ENCODE measurements at places on chromosomes 16 and 17.
A peak's percentile ranks its signal among the peaks of the same experiment; 100 is the strongest.

- DNase-seq: no peak
These were observed 17.1 kb downstream of the TRAF4 start for GRCh38 chr17:28760601-28761562.

DNA sequence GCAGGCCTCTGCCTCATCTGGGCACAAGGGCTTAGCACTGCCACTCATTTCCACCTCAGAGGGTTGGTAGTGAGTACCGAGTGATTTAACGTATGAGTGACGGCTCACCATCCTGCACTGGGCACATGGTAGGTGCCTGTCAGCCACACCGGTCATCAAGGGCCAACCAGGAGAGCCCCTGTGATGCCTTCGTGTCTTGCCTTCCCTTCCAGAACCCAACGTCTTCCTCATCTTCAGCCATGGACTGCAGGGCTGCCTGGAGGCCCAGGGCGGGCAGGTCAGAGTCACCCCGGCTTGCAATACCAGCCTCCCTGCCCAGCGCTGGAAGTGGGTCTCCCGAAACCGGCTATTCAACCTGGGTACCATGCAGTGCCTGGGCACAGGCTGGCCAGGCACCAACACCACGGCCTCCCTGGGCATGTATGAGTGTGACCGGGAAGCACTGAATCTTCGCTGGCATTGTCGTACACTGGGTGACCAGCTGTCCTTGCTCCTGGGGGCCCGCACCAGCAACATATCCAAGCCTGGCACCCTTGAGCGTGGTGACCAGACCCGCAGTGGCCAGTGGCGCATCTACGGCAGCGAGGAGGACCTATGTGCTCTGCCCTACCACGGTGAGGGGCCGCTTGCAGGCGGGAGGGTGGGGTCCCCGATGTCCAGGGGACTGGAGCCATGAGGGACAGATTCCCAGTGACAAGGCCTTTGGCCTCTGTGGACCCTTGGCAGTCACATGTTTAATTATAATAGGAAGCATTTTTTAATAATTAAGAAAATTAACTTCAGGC lies 37.1 kb downstream of the MRC2 start:
- DNase-seq: no peak

- no peak for DNase-seq
These were observed 28.2 kb downstream of the SLC39A11 start for GRCh38 chr17:73064084-73064938.

DNA sequence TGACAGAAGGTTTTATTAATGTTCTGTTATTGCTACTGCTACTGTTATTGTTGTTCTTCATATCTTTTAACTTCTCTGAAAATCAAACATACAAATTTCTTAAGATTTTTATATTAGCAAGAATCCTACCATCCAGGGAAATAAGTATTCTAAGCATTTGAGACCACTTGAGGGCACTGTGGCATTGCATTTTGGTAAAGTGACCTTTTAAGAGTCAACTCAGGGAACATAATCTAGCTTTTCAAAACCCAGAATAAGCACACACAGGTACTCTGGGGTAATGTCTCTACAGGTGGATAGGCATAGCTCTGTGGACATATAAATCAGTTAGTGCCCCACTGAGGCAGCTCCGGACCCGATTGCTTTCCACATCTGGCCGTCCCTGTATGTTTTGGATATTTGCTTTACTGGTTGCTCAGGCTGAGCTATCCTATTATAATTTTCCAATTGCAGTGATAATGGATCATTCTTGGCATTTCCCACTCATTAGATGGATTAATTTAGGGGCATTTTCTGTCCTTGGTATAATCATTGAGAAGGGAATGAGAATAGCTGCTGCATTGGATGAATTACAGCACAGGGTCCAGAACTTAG lies 1425.1 kb upstream of the CDH8 start:
- DNase-seq: no peak

- peak; percentile 81 for DNase-seq
These were observed at the start of gene PSMD7 for GRCh38 chr16:74296432-74297144. Gene PSMD7 (plus strand): TSS chr16:74296814. CDS start chr16:74296915, 101 bp downstream.

GRCh38 chr16:87489434-87490045 lies 3.3 kb downstream of the ZCCHC14 start:
- no peak for DNase-seq

GRCh38 chr16:81798311-81799137 lies 19.4 kb downstream of the PLCG2 start:
- no peak for DNase-seq

GRCh38 chr16:30104492-30104891 lies 8.5 kb upstream of the YPEL3 start:
- no peak for DNase-seq

DNA sequence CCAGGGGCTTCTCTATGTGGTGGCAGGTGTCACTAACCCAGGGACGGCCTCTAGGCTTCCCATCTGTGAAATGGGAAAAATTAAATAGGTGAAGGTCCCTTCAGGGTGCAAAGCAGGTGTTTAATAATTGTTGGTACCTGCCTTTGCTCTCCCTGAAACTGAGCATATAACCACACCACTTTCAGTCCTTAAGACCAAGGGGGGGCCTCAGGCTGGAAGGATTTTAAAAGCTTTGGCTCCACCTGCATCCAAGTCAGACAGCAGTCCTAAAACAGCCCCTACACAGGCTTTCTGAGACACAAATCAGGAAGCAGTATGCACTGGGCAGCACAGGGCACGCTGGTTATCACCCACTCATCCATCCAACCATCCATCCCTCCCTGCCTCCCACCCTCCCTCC lies 55.0 kb downstream of the TK2 start:
- no peak for DNase-seq

DNA sequence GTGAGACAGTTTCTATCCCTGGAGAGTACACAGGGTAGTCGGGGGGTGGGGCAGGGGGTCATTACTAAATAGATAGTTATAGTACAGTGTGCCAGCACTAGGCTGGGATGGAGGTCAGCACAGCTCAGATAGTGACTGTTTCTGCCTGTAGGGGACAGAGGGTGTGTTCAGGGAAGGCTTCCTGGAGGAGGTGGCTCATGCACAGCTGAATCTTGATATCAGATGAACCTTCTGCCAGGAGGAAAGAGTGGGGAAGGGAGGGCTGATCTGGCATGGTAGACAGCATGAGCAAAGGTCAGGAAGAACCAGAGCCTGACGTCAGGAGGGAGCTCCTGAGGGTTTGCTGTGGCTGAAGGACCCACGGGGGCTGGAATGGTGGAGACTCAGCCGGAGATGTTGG lies 56.6 kb downstream of the OR1D5 start:
- DNase-seq: no peak

DNA sequence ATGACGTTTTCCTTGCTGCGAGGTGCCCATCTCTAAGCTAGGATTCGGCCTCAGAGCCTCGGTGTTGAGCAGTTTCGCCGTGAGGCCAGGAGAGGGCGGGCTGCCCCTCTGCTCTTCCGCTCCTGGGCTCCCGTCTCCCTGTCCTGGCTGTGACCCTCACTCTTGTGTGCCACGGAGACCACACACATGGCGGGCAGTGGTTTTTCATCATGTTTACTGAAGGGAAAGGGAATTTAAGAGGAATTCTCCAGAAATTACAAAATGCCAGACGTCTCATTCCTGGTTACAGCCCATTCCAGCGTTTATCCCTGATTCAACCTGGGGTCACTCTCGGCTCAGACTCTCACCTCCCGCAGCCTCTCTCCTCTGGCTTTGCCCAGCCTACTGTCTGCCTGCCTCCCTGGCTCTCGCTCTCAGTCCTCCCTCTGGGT lies 96.8 kb upstream of the ELAC2 start:
- DNase-seq: no peak

GRCh38 chr17:75504347-75505151 lies 10.8 kb downstream of the CASKIN2 start:
- no peak for DNase-seq

DNA sequence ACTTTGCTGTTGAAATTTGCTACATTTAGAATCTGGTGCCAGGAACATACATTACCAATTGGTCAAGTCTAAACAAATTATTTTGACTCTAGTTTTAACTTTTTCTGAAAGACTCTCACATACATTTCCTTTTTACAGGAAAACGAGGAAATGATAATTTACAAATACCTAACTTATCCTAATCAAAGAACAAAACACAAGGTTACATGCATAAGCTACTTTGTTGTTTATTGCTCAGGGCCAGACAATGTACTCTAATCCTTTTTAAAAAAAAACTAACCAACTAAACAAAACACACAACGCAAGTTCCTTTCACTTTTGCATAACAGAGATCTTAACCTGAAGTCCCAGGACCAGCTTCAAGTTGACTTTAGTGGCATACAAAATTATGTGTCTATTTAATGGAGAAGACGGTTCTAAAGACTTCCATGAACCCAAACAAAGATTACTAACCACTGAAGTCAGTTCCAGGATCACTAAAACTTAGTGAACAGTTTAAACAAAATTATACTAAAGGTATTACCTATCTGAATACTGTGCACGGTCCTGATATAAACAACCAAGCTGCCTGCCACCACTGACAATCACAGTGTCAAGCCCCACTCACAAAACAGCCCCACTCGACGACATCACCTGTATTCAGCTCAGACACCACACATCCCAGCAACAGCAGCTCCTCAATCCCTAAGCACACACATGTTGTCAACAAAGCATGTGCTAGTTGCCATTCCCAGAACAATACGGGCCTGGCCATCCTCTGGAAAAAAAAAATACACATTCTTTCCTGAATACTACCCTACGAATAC lies 1.9 kb downstream of the ZNF652 start:
- DNase-seq: no peak

DNA sequence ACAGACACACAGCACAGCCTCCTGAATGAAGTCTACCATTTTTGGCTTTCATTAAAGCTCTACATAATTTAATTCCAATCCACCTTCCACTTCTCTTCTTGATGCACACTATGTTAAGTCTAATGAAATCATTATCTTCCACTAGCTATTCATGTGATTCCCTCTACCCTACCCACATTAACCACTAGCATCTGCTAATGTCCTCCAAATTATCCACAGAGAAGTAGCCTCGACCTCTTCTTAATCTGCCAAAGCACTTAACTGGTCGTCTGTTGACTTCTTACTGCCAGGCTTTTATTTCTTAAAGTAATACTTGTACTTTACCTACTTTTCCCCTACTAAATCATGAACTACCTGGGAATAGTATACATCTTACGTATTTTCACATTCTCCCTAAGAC lies 91.8 kb downstream of the NCOR1 start:
- DNase-seq: no peak

GRCh38 chr16:53064081-53064578 lies 9.3 kb downstream of the CHD9 start:
- DNase-seq: no peak

GRCh38 chr17:78889531-78889930 lies 13.5 kb downstream of the CEP295NL start:
- no peak for DNase-seq

All from stimulated activated CD4-positive, alpha-beta T cell treated with anti-CD3 and anti-CD28 coated beads, Interleukin-1b, Interleukin-23, amount 100 ng/mL, for 4 hours (primary cell).